ENCODE measurements at places on chromosomes 1 and 21. TPM values are rescaled to one million over a fixed set of nuclear protein-coding genes. Genes with fewer than 3 reads are reported as not detected.

DNA sequence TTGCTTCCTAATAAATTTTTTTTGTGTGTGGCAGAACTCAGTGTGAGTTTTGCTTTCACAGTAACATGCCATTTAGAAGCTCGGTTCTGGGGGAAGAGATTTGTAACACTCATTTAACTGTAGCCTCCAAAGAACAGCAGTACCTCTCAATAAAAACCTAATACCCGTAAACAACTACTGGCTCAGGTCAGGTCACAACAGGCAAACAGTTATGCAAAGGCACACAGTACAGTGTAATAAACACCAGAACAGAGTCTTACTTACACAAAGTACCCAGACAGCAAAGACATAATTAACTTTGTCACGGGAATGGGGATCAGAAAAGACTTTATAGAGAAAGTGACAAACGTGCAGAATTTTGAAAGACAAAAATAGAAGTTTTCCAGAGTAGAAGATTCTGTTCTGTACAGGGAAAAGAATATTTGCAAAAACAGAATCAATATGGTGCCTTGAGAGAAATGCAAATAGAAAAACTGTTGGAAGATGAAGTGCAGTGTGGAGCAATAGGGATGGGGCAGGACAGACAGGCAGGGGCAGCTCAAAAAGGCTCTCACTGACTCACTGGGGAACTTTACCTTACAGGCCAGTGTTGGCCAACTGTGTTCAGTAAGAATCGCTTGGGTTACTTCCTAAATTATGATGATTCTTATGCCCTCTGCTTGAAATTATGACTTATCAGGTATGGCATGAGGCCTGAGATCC is 38.8 kb downstream of the EGLN1 start:
- DNase-seq, result no peak

DNA sequence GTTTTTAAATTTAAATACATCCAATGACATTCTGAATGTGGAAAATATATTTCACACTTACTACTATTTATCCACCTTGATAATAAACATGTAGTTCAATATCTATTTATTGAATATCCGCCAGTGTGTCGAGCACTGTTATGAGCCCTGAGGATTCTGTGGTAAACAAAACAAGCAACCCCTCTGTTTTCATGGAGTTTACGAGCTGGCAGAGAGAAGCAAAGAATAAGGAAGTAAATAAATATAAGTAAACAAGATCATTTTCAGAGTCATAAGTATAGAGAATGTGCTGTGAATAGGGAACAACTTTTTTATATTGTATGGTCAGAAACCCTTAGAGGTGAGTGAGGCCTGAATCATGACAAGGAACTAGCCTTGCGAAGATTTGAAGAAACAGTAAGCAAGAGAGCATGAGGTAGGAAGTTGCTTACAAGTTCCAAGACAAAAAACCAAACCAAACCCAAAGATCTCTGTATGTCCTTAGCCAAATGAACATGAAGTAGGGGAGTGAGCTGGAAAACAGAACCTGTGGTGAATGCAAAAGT is 6.4 kb upstream of the SERBP1 start:
- DNase-seq, result no peak

GRCh38 chr1:31776516-31776915 is 12.4 kb upstream of the ADGRB2 start:
- DNase-seq, result no peak

The LCA5L gene
- polyA plus RNA-seq, result 1.8 TPM

The IFI44 gene
- 8.5 TPM for polyA plus RNA-seq

The SPRR1B gene
- 0.37 TPM for polyA plus RNA-seq
